NCI-H2107 (cell line): ENCODE measurements at places on chromosomes 2 and 18.

DNA sequence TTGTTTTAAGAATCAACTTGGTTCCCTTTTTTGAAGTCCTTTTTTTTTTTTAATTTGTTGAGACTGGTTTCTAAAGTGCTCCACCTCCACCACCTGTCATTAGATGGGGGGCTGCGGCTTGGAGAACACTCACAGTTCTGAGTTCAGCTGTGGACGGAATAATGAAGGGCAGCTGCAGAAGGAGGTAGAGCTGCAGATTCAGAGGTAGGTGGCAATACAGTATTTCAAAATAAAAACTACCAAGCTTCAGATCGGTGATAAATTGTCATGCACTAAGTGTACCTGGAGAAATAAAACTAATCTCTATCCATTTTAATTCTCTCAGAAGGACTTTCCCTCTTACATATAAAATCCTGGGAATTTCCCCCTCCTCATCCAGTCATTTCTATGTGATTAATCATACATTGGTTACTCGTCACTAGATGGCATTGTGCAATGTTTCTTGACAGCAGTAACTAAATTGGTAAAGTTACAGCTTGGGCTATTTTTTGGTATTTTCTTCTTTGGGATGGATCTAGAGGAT, 81.1 kb upstream of the SLC39A10 start:
- DNase-seq = no peak

DNA sequence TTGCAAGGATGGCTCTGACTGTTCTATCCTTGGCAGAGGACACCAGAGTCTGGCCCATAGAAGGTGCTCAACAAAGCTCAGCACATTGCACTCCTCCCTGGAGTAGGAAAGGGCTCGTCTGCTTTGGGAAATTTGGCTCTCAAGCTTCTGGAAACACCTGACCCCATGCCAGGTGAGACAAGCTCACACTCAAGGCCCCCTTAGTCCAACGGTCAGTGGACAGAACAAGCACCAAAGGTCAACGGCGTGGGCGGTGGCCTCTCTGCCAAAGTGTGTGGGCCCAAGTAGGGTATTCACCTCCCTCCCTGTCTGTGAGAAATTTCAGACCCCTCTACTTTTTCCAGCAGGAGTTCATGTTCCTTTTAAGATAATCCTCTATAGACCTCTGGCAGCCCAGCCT, 2.0 kb upstream of the STEAP3 start:
- DNase-seq = no peak

- DNase-seq = no peak
Measured at GRCh38 chr2:239839306-239839705, 185.8 kb downstream of the NDUFA10 start.

DNA sequence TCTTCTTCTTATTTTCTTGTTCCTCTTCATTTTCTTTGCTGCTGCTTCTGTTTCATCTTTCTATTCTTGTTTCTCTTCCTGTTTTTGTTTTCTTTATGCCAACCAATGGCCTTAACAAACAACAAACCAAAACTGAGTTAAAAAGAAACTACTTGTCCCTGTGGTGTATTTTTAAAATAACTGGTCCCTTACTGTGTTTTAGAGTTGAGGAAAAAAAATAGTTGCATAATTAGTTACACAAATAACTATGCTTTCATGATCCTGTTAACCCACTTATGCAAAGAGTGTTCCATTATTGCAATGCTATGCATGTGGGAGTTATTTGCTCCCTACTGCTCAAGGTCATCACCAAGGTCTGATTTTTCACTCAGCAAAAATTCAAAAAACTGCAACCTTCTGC, 39.5 kb upstream of the IMP4 start:
- DNase-seq = no peak

DNA sequence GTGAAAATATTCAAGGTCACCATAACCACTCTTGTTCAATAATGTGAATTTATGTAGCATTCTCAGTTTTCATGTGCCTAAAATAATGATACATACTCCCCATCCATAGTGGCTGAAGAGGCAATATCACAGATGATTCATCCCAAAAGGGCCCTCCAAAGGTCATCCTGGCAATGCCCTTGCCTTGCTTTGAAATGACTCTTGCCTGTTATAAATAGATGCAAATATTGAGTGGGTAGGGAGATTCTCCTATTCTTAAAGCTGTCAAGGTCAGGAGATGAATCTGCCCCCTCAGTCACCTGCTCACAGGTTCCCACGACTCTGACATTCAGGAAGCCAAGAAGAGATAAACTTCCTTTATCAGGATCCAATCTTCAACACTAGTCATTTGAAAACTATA, 490.5 kb downstream of the TNS1 start:
- DNase-seq = no peak
